ENCODE measurements at places on chromosomes 5 and 9. TPM values are rescaled to one million over a fixed set of nuclear protein-coding genes. Genes with fewer than 3 reads are reported as not detected.

TLX3 gene
- not detected for polyA plus RNA-seq

MAN1B1 gene
- polyA plus RNA-seq = 31.2 TPM

AQP3 gene
- polyA plus RNA-seq = 11.4 TPM

ECSCR gene
- polyA plus RNA-seq = 38.8 TPM

CNTFR gene
- 174 TPM for polyA plus RNA-seq

LURAP1L gene
- polyA plus RNA-seq = 18.7 TPM

SUB1 gene
- polyA plus RNA-seq = 225 TPM

SHISAL2B gene
- polyA plus RNA-seq = 7.0 TPM

C9orf85 gene
- polyA plus RNA-seq = 15.6 TPM

FOXD4L5 gene
- not detected for polyA plus RNA-seq

Data from adipose tissue (tissue), 3 donors.